ENCODE measurements at places on chromosomes 11 and 22.
A peak's percentile ranks its signal among the peaks of the same experiment; 100 is the strongest.

- no peak for DNase-seq
Observed at GRCh38 chr11:73236854-73237253, 18.8 kb downstream of the P2RY2 start.

DNA sequence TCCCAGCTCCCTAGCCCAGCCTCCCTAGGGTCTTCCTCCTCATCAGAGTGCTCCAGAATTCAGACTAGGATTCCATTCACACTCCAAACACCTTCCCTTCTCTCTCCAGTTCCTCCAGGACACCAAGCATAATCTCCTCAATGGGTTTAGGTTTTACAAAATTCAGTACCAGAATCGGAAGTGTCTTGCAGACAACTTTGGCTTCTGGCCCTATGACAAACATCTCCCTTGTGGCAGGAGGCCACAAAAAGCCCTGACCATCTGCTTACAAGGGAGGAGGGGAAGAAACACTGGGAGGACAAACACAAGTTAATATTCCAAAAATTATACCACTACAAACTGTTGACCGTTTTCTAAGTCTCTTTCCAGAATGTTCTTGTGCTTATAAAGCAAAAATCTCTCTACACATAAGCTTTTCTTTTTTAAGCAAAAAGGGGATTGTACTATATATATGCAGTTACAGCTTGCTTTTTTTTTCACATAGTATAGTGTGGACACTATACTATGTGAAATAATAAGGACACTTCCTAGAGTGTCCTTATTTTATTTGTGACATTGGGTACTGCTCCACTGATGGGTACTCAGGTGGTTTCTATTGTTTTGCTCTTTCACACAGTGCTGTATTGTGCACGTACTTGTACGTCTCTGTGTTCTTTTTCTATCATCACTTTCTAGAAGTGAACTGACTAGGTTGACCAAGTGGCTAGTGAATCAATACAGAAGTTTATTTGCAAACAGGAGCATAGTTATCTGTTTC lies 78.7 kb downstream of the BDNF start:
- DNase-seq: no peak

DNA sequence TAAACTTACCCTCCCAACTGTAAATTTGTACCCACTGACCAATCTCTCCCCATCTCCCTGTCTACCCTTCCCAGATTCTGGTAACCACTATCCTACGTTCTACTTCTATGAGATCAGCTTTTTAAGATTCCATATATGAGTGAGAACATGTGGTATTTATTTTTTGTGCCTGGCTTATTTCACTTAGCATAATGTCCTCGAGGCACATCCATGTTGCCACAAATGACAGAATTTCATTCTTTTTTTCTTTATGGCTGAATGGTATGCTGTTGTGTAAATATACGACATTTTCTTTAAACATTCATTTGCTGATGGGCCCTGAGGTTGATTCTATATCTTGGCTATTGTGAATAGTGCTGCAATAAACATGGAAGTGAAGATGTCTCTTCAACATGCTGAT lies 74.7 kb upstream of the RRM1 start:
- DNase-seq: no peak

- DNase-seq: no peak
Observed at GRCh38 chr22:21055880-21056319, 10.2 kb downstream of the LRRC74B start.

GRCh38 chr11:113048820-113049768 lies 87.9 kb downstream of the NCAM1 start:
- DNase-seq: peak; percentile 12

- DNase-seq: no peak
Observed at GRCh38 chr22:23264610-23265367, 84.5 kb downstream of the BCR start.

GRCh38 chr22:34804604-34805003 lies 261.4 kb upstream of the ISX start:
- no peak for DNase-seq

DNA sequence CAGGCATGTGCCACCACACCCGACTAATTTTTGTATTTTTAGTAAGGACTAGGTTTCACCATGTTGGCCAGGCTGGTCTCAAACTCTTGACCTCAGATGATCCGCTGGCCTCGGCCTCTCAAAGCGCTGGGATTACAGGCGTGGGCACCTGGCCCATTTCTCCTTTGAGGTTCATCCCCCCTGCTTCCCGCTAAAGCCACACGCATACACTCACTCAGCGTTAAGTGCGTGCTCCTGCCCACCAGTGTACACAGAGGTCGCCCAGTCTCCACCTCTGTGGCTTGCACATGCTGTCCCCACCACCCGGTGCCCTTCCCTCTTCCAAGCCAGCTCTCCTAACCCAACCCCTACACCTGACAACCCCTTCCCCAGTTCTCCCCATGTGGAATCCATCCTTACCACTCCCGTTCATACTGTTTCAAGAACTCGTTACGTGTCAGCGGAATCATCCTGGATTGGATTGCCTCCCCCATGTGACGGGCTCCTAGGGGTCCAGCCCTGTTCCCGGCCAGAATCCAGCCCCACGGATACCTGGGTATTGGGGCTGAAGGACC lies 15.7 kb upstream of the CYTH4 start:
- no peak for DNase-seq

- DNase-seq: peak; percentile 79
Observed at GRCh38 chr22:26894766-26895485, 237.5 kb downstream of the MIAT start.

GRCh38 chr22:48908547-48908946 lies 919.1 kb downstream of the BRD1 start:
- DNase-seq: no peak

DNA sequence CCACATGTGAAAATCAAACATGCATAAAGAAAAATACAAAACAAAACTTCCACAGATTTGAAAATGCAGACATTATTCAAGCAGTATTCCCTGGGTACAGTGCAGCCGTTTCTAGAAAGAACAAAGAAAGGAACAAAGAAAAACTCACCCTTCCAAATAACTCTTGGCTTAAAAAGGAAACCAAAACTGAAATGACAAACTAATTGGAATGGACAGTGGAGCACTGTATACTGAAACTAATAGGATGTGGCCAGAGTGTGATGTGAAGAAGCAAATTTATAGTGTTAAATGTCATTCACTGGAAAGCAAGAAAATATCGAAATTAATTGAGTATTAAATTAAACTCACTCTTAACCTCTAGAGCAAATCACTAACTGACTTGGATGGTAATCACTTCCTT lies 55.4 kb downstream of the QSER1 start:
- DNase-seq: no peak

- peak; percentile 23 for DNase-seq
Observed at GRCh38 chr11:102047305-102047924, at the start of gene CFAP300. Gene CFAP300, plus strand, starts transcription at chr11:102047437. Its CDS starts 34 bp downstream, at chr11:102047471.

- no peak for DNase-seq
Observed at GRCh38 chr11:64449381-64450167, 90.6 kb downstream of the RPS6KA4 start.

DNA sequence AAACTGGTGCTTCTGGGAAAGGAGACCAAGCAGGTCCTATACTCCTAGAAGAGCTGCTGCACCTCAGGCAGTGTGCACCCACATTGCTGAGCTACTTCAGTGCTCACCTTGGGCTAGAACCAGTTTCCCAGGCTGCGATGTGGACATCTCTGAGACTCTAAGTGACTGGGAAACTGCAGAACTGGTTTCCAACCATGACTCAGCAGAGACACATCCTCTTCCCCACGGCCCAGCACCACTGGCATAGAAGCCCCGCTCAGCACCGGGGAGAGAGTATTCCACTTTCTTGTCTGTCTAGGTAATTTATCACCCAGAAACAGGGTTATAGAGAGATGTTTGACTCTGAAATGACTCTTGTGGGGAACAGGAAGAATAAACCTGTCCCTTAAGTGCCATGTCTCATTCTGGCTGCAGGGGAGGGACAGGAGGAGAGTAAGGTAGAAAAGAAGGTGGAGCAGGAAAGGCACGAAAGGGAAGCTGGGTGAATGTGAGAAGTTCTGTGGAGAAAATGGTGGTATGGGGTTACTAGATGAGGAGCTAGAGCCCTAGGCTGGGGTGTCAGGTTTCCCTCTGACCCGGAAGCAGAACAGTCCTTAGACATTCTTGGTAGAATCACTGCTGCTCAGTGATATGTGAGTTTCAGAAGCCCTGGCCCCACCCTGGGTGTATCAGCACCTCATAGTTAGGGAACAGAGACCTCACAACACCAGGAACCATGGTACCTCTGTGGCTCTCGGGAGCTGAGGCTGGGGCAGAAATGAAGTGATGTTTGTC lies 340.4 kb upstream of the NCAM1 start:
- DNase-seq: no peak

DNA sequence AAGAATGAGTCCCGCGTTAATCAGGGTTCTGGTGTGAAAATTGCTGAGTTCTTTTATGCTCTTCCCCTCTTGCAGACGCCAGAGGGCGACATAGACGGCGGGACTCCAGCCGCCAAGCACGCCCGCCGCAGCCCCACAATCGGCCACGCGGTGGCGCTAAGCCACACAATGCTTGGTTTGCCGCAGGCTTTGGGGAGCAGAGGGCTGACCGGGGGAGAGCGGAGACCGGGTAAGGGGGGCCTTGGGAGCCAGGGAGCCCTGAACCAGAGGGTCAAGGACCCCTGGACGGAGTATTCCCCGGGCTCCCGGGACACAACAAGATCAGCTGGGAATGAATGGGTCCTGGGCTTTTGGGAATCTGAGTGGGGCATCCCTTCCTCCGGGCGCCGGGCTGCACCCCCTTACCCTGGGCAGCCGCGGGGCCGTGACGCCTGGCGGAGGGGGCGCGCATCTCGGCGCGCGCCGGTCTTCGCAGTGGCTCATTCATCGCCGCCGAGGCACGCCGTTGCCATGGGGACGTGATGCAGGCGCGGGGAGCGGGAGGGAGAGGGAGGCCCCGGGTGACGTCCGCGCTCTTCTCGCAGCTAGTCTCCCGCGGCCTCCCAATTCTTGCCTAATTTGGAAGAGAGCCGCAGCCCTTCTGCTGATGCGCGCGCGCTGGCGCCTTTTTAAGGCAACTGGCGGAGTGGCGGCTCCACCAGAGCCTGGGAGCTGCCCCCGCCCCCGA lies 12.2 kb upstream of the NPAS4 start:
- peak; percentile 71 for DNase-seq

- no peak for DNase-seq
Observed at GRCh38 chr22:25903294-25903693, 161.3 kb downstream of the MYO18B start.

GRCh38 chr11:107011977-107012376 lies 6.3 kb downstream of the GUCY1A2 start:
- no peak for DNase-seq

DNA sequence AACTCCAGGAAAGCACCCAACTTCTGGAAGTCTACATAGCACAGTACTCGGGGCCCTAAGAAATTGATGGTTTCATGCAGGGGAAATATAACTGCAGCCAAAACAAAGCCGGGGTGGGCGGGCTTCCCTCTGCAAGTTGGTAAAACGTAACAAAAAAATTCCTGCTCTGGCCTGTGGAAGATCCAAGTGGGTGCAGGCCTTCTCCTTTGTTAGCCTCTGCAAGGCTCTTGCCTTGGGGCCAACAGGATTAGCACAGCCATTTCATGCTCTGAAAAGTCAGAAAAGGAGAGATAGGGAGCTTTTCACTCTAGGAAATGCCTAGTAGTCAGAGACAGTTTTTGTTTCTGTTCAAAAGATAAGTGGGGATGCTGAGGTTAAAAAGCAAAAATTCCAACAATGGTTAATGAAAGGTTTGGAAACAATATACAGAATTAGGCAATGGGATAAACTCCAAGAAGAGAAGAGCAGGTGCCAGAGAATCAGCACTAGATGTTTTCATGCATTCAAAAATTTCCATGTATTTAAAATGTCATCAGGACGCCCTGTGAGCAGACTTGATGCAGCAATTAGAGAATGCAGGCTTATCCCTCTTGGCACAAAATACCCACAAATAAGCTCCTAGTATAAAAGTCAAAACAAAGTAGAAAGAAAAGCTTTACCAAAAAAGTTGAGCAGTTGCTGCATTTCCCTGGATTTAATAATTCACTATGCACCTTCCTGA lies 72.3 kb upstream of the CHRM4 start:
- no peak for DNase-seq

GRCh38 chr22:20533879-20534265 lies 26.5 kb downstream of the MED15 start:
- no peak for DNase-seq

DNA sequence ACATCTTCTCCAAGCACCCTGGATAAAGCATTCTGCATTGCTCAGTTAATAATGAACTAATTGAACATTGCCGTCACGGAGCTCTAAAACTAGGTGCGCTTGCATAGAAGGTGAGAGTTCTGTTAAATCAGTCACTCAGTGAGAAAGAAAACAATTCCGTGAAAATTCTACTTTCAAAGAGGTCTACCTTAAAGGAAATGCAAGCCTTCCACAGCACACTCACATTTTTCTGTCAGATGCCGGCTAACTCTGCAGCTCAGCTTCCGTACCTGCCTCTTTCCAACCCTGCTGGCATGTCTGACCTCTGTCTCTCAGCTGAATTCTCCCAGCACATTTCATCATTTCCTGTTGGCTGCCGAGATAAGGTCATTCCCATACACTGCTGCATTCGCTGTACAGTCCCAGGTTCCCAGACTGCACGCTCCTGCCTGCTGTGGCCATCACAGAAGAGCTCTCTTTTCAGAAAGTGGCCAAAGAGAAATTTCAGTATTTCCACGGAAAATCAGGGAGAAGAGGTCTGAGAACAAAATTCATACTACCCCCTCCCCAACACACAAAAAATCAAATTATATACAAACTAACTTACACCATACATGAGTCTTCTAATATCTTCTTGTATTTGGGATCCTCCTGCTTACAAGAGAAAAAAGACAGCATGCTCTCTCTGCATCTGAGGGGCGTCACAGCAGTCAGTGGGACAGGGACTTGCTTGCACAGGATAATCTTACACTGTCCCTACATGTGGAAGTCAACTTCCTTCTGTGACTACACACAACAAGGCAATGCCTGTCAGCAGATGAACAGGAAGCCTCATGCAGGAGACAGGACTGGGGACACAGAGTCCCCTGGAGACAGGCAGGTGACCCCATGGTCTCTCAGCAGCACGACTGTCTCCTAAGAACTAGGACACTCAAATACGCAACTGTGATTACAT lies 55.1 kb downstream of the PACSIN2 start:
- DNase-seq: peak; percentile 76

GRCh38 chr11:112453601-112454577 lies 193.2 kb upstream of the PLET1 start:
- DNase-seq: no peak

DNA sequence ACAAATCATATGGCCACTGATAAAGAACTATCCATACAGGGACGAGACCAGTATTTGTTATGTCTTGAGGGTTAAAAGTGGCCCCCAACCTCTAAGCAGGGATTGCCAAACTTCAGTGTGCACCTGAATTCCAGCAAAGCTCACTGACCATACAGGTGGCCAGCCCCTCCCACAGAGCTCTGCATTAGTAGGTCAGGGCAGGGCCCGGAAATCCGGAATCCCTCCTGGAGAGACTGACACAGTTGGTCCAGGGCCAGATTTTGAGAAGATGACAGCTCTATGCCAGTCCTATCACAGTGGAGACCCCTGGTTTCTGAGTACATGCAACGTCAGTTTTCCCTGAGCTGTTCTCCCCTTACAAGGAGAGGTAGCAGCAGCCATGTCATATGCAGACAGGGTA lies 20.8 kb downstream of the VPS37C start:
- DNase-seq: no peak

Measured in skeletal muscle cell (primary cell).